ENCODE measurements at places on chromosomes 11 and 22.

- no peak for DNase-seq
Measured at GRCh38 chr22:42357221-42357620, 75.0 kb downstream of the NFAM1 start.

- no peak for DNase-seq
Measured at GRCh38 chr11:12625438-12626071, 48.7 kb upstream of the TEAD1 start.

GRCh38 chr11:129460714-129461113 lies 85.1 kb downstream of the BARX2 start:
- DNase-seq, result no peak

DNA sequence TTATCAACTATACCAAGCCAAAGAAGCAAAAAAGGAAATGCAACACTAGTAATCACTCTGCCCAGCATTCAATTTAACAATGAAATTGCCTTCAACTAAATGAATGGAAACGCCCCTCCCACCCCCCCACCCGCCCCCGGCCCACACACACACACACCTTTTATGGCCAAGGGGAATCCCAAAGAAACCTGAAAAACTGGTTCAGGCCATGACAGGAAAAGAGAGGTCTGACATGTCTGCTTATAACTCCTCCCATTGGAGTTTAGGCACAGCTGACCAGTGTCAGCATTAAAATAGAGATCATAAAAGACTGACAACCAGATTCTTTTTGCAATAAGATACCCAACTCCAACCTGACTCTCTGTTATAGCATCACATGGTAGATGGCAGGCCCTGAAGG lies 42.6 kb downstream of the ACER3 start:
- DNase-seq, result no peak

GRCh38 chr11:57249384-57250319 lies 12.6 kb upstream of the APLNR start:
- peak; percentile 17 for DNase-seq

All from activated CD4-positive, alpha-beta T cell treated with anti-CD3 and anti-CD28 coated beads, Interleukin-2, amount 50 U/mL, for 4 hours (primary cell).